ENCODE measurements at places on chromosomes 12 and 14.

- no peak for DNase-seq
Observed at GRCh38 chr12:54586620-54587019, 1.8 kb downstream of the PPP1R1A start.

DNA sequence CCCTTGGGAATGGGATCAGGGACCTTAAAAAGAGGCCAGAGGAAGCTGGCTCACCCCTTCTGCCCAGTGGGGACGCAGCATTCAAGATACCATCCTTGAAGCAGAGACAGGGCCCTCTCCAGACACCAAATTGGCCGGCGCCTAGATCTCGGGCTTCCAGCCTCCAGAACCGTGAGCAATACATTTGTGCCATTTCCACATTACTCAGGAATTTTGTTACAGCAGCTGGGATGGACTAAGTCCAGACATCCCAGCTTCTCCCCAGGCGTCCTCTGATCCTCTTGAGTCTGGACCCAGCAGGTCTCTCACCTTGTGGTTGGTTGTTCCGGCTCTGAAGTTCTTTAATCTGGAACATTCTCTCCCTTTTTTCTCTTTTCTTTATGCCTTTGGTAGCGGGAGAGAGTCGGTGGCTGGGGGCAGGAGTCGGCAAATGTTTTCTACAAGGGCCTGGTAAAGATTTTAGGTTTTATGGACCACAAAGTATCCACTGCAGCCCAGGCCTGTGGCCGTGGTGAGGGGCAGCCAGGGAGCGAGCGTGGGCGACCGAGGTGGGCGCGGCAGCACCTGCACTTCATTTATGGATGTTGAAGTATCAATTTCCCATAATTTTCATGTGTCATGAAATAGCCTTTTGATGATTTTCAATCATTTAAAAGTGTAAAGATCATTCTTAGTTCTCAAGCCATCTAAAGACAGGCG is 4.8 kb downstream of the CEP170B start:
- no peak for DNase-seq

GRCh38 chr12:98559666-98560065 is 33.8 kb upstream of the SLC25A3 start:
- no peak for DNase-seq

DNA sequence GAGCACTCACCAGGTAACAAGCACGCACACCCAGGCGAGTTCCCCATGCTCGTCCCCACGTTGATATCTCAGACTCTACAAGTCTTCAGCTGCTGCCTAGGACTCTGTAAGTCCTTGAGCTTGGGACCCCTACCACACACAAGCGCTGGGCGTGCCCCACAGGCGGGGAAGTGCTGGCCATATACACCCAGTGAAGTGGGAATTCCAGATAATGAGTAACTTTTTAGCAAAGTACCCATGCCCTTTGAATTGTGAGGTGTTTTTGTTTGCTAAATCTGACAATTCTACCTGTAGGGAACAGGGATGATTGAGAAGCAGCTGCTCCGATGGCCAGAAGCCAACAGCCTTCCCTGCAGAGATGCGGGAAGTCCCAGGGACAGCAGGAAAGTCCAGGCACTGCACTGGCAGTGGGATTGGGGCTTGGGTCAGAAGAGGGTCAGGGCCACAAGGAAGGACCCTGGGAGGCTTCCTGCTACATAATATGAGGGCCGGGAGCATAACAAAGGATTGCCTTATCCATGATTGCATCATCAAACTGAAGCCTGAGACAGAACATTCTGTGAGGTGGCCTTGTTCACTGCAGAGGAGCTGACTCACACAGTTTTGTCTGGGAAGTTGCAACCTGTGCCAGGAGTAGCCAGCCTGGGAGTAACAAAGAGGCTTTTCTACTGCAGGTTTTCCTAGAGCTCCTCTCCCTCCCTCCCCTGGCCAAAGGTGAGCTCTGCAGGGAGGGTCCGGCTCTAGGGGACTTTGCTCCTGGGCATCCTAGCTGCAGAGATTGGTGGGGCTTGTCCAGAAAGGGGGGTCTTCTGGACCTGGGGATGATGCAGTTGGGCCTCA is 13.2 kb upstream of the SERPINA3 start:
- no peak for DNase-seq

GRCh38 chr12:128259556-128260070 is 7.4 kb upstream of the TMEM132C start:
- DNase-seq: no peak

DNA sequence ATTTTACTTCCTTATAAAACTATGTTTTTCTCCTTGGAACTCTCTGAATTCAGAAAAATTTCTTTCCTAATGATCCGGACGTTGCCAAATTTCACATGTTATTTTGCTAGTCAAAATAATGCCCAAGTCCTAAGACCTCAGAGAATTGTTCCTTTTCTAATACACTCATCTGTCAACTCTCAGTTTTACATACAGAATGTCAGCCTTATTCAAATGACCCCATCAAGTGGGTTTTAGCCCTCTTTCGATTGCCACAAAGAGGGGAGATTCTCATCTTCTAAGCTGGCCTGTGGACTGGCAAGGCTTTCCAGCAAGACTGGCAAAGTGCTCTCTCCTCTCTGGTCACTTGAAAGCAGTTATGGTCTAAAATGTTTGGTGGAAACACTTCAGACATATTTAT is 99.3 kb upstream of the GPHB5 start:
- no peak for DNase-seq

DNA sequence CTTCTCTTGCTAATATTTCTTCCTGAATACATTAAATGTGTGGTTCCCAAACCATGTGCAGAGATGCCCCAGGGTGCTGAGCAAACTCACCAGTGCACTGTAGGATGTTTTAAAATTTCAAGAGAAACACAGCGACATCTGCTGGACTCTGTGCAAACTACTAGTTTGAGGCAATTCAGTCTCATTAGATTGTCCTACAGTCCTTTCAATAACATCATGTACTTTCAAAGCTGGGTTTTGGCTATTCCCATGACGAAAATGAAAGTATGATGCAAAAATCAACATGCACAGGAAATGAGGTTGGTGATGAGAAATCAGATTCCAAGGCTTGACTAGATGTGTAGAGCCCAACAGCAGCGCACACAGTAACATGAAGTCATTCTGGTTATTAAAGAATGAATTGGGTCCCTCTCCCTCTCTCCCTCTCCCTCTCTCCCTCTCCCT is 66.3 kb downstream of the CLIP1 start:
- DNase-seq: peak; percentile 41

GRCh38 chr12:91172096-91172495 is 10.5 kb downstream of the DCN start:
- DNase-seq: no peak

GRCh38 chr12:6768437-6768914 is 2.3 kb downstream of the PTMS start:
- no peak for DNase-seq

- no peak for DNase-seq
Observed at GRCh38 chr12:16198884-16199283, 78.6 kb downstream of the SLC15A5 start.

- DNase-seq: no peak
Observed at GRCh38 chr12:63841571-63841970, 2.9 kb upstream of the SRGAP1 start.

DNA sequence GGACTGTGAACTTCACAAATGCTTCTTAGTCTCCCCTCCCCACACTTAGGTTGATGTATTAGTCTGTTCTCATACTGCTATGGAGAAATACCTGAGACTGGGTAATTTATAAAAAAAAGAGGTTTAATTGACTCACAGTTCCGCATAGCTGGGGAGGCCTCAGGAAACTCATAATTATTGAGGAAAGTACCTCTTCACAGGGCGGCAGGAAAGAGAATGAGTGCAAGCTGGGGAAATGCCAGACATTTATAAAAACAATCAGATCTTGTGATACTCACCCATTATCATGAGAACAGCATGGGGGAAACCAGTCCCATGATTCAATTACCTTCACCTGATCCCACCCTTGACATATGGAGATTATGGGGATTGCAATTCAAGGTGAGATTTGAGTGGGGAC is 178.8 kb downstream of the SLC38A4 start:
- no peak for DNase-seq

DNA sequence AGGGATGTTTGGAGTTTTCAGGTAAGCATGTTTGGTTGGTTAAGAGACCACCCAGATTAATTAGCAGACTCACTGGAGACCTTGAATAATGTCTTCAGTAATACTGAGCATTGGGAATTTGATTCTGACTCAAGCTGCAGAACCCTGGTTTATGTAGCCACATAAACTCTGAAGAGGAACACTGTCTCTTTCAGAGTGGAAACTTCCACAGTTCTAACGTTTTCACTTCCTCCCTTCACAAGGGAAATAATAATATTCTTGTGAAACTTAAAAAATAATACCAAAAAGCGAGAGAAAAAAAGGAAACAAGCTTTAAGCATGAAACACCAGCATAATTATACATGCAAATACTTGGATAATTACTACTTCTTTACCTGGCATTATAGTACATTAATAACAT is 40.0 kb upstream of the ST8SIA1 start:
- no peak for DNase-seq

DNA sequence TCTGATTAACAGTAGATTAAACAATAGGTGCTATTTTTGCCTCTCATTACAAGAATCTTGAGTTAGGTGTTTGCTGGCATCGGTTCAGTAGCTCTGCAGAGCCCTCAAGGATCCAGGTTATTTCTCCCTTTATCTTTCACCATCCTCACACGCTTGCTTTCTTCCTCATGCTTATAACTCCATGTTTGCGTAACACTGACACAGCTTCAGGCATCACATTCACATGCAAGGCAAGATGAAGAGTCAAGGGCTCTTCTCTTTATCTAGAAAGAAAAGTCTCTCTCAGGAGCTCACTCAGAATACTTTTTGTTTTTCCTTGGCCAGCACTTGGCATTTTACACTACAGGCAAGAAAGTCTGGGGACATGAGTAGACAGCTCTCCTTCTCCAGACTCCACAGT is 24.2 kb upstream of the PTHLH start:
- no peak for DNase-seq

GRCh38 chr12:113075137-113075683 is 18.7 kb downstream of the DTX1 start:
- no peak for DNase-seq

- no peak for DNase-seq
Observed at GRCh38 chr14:51258280-51258679, 18.2 kb downstream of the TMX1 start.

DNA sequence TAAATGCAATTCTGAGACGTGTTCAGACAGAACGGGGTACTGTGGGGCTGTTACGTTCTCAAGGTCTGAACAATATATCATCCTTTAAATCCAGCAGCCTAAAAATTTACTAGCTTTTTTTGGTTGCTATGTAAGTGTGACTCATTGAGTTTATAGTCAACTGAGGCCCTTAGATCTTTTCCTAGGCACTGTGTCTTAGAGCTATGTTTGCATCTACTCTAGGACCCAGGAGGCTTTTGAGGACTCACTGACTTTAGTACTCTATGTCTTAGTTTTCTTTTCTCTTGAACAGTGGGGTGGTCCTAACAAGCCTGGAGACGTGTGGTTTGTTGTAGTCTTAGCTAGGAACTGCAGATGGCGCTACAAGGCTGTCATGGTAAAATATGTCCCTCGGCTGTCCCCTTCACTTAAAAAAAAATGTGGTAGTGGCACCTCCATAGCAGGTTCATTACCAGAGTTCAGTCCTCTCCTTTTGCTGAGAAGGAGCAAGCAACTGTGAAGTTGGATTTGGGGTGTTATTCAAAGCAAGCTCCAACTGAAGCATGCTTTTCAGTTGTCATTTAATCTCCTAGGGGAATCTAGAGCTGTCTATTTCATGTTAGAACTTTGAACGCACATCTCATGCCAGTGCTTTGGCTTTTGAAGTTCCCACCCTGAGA is 8.7 kb upstream of the SPATS2 start:
- DNase-seq: peak; percentile 49

DNA sequence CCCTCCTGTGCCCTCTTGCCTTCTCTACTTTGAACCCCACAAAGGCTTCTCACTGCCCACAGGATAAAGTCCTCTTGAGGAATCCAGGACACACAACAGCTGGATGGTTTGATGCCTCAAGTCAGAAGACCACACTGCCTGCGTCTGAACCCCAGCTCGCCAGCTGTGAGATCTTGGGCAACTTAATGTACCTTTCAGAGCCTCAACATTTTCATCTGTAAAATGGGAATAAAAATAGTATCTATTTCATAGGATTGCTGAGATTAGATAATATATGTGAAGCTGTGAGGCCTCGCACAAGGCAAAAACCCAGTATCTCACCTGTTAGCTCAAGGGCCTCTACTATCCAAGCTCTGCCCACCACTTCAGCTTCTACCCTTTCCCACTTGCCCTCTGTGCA is 2.3 kb downstream of the CINP start:
- DNase-seq: no peak

DNA sequence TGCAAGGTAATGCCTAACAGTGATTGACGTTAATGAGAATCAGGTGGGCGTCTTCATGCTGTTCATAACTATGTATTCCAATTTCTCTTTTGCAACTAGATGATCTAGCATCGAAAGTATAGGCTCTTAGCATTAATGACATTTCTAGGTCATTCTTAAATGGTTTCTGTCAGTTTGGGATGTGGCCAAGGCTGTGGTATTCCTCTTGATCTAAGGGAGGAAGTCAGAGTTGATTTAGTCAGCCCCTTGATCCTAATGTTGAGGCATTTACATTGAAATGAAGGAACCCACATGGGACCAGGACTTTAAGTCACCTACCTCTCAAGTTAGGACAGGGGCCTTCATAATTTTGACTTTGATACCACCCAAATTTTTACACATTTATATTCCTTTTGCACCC is 448.1 kb downstream of the NPAS3 start:
- no peak for DNase-seq

DNA sequence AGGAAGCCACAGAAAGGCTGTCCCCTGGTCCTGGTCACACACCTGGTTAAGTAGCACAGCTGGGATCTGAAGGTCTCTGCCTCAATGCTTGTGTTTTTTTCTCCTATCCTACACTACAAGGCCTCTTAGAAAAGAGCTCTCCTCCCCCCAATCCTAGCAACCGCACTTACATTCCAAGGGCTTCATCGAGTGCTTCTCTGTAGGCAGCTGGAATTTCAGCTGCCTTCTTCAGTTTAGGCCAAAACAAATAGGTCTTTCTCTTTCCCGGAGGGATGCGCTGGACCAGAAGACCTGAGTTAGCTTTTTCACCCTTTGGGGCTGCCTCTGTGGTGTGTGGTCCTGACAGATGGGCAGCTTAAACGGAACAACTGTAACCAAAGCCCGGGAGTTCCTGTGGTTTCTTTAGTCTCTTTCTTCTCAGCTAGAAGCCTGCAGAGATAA is 109.7 kb downstream of the GPATCH2L start:
- DNase-seq: no peak

- DNase-seq: no peak
Observed at GRCh38 chr12:119207063-119207560, 28.4 kb downstream of the HSPB8 start.

DNA sequence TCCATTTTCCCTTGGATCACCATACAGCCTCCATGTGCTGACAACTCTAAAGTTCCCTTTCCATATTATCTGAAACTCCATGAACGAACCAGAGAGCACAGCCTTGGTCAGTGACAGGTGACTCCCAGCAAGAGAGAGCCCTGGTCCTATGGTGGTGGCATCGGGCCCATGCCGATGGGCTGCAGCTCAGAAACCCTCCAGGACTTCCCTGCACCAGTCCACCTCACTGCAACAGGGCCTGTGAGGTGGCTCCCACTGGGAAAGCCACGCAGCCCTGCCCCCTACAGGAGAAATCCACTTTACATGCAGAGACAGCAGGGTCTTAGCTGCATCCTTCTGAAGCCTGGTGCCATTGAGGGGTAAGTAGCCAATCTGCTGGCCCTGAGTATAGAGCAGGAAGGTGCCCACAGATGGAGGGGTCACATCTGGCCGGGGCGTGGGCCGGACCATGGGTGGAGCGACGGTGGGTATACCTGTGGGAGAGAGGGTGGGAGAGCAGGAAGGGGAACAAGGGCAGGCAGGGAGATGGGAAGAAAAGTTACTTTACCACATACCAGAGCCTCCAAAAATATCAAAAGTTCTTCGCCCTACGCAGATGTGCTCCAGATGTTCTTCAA is 24.7 kb downstream of the RTRAF start:
- DNase-seq: no peak

All from activated CD8-positive, alpha-beta memory T cell treated with anti-CD3 and anti-CD28 coated beads, Interleukin-2, amount 50 U/mL, for 4 hours (primary cell).